ENCODE measurements at places on chromosomes 1 and 21. TPM values are rescaled to one million over a fixed set of nuclear protein-coding genes. Genes with fewer than 3 reads are reported as not detected.

The CHRM3 gene
- not detected for total RNA-seq

- DNase-seq = no peak
These were observed 89.5 kb upstream of the KCTD3 start for GRCh38 chr1:215477632-215478031.

GRCh38 chr1:85940656-85941306, 215.8 kb downstream of the COL24A1 start:
- no peak for DNase-seq

DNA sequence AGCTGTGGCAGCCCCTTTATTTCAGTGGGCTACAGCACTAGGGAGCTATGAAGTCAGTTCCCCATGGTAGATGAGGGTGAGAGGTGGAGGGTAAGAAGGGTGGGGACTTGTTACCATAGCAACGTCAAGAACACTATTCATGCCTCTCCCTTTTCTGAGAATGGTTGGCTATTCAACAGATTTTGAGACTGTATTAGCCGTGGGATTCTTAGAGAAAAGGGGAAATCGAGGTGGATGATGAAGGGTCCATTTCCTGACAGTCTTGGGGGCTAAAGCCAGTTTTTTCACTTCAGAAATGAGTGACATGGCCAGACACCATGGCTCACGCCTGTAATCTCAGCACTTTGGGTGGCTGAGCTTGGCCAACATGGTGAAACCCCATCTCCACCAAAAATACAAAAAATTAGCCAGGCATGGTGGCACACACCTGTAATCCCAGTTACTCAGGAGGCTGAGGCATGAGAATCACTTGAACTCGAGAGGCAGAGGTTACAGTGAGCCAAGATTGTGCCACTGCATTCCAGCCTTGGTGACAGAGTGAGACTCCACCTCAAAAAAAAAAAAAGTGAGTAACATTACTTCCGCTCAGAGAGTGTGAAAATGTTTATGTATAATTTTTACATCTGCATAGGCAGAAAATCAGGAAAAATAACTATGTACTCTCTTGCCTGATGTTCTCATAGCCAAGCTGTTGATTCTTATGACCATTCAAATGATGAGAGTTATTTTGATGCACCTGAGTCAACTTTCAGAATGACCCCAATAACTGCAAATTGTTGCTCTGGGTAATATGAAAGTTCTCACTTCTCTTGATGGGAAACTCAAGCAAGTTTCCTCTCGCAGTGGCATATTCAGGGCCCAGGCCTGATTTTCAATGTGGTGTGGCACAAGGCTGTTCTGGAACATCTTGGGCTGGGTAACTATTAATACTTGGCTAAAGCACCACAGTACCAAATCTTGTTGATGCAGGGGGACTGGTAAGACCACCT, 23.2 kb upstream of the RGSL1 start:
- no peak for DNase-seq

DNA sequence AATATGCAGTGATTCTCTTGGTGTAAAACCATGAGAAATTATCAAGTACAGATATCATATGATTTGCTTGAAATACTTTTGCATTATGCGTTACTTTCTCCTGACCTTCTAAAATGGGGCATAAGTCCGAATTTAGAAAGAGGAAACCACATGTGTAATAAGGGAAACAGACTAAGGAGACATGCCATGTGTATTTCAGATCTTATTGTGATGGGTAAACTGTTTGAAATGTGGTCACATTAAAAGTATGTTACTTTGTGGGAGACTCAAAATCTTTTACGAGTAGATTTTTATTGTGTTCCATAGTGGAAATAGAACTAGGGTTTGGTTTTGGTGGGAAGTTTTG, 173.0 kb downstream of the NFIA start:
- DNase-seq = no peak

The KRTAP13-2 gene
- total RNA-seq = not detected

The TNNT2 gene
- total RNA-seq = not detected
